KBM-7 (cell line): ENCODE measurements at places on chromosomes 4 and X.

GRCh38 chrX:33160273-33160672, 51.1 kb downstream of the DMD start:
- no peak for DNase-seq

GRCh38 chr4:179728305-179728704, 2286.1 kb upstream of the AGA start:
- no peak for DNase-seq

DNA sequence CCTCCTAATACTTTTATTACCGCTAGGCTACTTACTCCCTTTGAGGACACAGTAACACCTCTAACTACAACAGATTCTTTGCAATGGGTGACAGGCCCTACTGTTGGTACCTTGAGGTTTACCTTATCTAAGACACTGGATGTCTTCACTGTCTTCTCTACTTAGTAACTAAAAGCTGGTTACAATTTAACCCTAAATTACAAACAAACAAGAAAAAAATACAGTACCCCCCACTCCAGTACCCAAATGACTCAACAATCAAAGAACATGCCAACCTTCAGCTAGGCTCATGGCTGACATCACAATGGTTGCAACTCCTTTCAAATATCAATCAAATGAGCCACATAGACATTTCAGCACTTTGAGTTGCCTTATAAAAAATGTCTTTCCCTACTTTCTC, 198.0 kb downstream of the GUCY2F start:
- no peak for DNase-seq

- no peak for DNase-seq
Observed at GRCh38 chrX:79572566-79572965, 205.4 kb upstream of the ITM2A start.

DNA sequence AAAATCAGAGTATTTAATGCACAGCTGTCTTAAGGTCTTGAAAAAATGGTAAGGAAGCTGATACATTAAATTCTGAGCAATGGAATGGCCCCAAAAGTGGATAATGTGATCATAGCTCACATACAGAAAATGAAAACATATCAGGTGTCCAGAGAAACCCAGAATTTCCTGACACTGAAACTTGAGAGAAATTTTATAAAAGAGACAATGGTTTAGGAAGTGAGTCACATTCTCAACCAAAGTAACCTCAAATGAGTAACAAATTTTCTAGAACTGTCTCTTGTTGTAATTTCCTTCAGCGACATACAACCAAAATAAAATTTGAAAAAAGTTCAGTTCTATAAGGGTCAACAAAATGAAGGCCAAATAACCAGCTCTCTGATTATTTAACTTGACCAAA, 37.4 kb upstream of the PACRGL start:
- no peak for DNase-seq

GRCh38 chr4:48578132-48578968, 88.3 kb downstream of the ZAR1 start:
- peak; percentile 77 for DNase-seq

- DNase-seq = no peak
Observed at GRCh38 chr4:4421356-4421755, 34.5 kb downstream of the NSG1 start.
